ENCODE measurements at places on chromosomes 4 and X. TPM values are rescaled to one million over a fixed set of nuclear protein-coding genes. Genes with fewer than 3 reads are reported as not detected.
A peak's percentile ranks its signal among the peaks of the same experiment; 100 is the strongest.

DNA sequence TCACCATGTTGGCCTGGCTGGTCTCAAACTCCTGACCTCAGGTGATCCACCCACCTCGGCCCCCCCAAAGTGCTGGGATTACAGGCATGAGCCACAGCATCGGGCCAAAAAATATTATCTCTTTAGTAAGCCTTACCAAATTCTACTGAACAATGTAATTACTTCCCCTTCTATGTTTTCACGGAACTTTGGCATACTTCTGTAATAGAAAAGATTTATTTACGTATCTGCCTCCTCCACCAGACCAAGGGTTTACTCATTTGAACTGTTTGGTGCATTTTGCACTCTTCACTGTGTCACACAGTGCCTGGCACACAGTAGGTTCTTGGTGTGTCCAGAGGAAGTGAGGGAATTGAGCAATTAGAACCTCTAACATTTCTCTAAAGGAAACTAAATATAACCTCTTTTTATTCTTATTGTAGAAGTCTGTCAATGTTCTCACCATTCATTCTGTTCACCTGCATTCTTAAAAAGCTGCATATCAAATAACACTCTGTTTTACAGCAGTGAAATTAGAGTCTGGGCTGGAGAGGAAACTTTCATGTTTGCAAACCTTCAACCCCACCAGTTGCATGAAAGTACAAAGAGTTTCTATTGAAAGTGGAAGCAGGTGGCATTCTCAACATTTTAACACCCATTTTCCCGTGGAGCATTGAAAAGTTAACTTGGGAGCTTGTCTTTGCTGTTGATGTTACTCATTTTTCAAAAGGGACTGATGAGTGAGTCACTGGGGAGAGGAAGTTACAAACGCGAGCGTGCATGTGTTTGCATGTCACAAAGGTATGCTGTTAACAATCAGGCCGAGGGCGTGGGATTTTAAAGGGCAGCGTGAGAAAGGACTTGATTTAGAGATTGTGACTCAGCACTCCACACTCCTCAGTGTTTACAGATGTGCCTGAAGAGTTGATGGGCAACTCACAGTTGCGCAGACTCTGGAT, 314.1 kb downstream of the STK32B start:
- H3K27ac ChIP-seq: no peak overlapping the region
- H3K36me3 ChIP-seq: no peaks in the 10 kb centered on the region
- H3K4me3 ChIP-seq: no peak overlapping the region
- H3K27me3 ChIP-seq: no peaks in the 10 kb centered on the region

- H3K27ac ChIP-seq: no peak overlapping the region
- DNase-seq: no peak
- no peak overlapping the region for H3K4me3 ChIP-seq
- H3K4me1 ChIP-seq: peaks cover 18% of the 10 kb centered on the region
- no peaks in the 10 kb centered on the region for H3K27me3 ChIP-seq
Observed at GRCh38 chrX:55011294-55011693, 11.1 kb downstream of the APEX2 start.

DNA sequence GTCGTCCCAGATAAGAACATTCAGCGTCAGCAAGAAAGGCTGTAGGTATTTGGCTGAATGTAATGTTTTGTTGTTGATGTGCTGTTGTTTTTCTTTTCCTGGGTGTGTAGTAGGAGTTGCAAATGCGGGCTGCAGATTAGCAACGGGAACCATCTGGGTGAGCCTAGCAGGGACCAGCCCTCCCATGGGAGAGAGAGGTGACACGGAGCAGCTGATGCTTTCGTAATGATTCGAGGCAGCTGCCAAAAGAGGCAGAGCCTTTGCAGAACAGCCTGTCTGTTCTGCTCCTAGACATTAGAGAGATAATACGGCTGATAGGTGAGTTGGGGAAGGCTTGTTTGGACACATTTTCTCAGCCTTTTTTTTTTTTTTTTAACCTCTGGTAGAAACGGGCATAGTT, 25.3 kb downstream of the ARSF start:
- no peak overlapping the region for H3K27ac ChIP-seq
- DNase-seq: peak; percentile 20
- no peaks in the 10 kb centered on the region for H3K4me1 ChIP-seq
- H3K4me3 ChIP-seq: no peak overlapping the region
- no peaks in the 10 kb centered on the region for H3K36me3 ChIP-seq

DNA sequence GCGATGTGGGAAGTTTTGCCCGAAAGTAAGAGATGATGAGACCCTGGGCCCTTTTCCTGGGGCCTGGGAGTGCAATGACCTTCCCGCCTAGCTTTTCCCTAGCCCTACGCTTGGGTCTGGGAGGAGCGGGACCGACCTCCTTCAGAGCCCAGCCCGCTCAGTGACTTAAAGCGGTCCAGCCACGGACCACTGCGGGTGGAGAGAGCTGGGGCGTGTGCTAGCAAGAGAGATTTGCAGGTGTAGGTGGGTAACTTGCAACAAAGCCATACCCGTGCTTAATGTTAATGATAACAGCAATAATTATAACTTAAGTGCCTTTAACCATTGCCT, 503 bp upstream of the PDE5A start:
- H3K36me3 ChIP-seq: no peaks in the 10 kb centered on the region
- H3K4me1 ChIP-seq: peaks cover 6% of the 10 kb centered on the region
- H3K27ac ChIP-seq: peak overlapping the region; percentile 90
- H3K4me3 ChIP-seq: peak overlapping the region; percentile 83
- H3K27me3 ChIP-seq: peaks cover 5% of the 10 kb centered on the region

Gene LANCL3
- total RNA-seq: 0.32 TPM

DNA sequence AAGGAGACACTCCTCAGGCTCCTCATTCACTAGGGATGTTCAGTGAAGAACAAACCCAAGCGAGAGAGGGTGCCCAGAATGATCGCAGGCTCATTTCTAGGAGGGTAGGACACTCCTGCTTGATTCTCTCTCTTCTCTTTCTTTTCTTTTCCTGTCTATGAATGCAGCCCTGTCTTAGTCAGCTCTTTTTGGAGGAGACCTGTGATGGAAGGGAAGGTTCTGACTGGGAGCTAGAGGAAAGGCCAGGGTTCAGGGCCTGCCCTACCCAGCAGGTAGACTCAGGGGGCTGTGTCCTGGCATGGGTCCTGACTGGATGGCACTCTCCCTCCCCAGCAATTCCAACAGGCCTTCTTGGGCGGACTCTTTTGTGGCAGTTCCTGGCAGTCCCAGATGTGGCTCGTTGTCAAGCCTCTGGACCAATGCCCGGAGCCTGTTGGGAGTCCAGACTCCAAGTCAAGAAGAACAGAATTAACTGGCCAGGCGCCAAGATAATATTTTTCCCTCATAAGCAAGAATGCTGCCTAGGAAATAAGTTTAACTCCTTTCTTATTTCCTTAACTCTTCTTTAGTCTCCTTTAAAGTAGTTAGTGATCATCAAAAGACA, 139.4 kb upstream of the SCML1 start:
- H3K27ac ChIP-seq: peak overlapping the region; percentile 82
- H3K4me1 ChIP-seq: peaks cover 12% of the 10 kb centered on the region
- H3K36me3 ChIP-seq: no peaks in the 10 kb centered on the region
- H3K27me3 ChIP-seq: no peaks in the 10 kb centered on the region
- H3K4me3 ChIP-seq: no peak overlapping the region

Gene CT45A3
- total RNA-seq: not detected

Gene SHROOM2
- 0.60 TPM for total RNA-seq

- peak; percentile 36 for DNase-seq
- peak overlapping the region; percentile 84 for H3K4me3 ChIP-seq
- peaks cover 10% of the 10 kb centered on the region for H3K27me3 ChIP-seq
- peak overlapping the region; percentile 87 for H3K27ac ChIP-seq
Observed at GRCh38 chrX:153723351-153724251, 586 bp downstream of the BCAP31 start.

- DNase-seq: no peak
- H3K27ac ChIP-seq: no peak overlapping the region
- no peaks in the 10 kb centered on the region for H3K36me3 ChIP-seq
- H3K4me3 ChIP-seq: no peak overlapping the region
- no peaks in the 10 kb centered on the region for H3K27me3 ChIP-seq
- no peaks in the 10 kb centered on the region for H3K4me1 ChIP-seq
Observed at GRCh38 chrX:10631416-10632145, 11.2 kb upstream of the MID1 start.

- no peak overlapping the region for H3K4me3 ChIP-seq
- H3K36me3 ChIP-seq: no peaks in the 10 kb centered on the region
- H3K4me1 ChIP-seq: no peaks in the 10 kb centered on the region
- no peaks in the 10 kb centered on the region for H3K27me3 ChIP-seq
- no peak overlapping the region for H3K27ac ChIP-seq
Observed at GRCh38 chrX:46812445-46812844, 24.4 kb upstream of the RP2 start.

DNA sequence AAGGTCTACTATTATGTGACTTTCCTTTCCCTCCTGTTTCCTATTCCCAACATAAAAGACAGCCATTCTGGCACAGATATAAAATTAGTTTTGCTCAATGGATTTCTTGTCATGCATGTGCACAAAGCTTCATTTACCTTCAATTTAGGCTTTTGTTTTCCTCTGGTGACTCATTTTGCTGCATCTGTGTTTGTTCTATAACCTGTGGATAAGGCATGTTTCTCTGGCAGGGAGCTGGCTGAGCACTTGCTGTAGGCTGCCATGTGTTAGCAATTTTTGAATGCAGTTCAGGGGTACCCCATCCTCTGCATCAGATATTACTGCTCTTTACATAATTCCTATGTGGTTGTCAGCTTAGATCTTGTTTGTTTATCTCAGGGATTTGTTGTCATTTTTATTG, 202.8 kb upstream of the GRID2 start:
- no peaks in the 10 kb centered on the region for H3K36me3 ChIP-seq
- no peak for DNase-seq
- H3K4me3 ChIP-seq: no peak overlapping the region
- H3K27ac ChIP-seq: no peak overlapping the region
- no peaks in the 10 kb centered on the region for H3K27me3 ChIP-seq
- H3K4me1 ChIP-seq: no peaks in the 10 kb centered on the region

Gene RPL39
- 1,095 TPM for total RNA-seq

Gene CENPE
- 0.78 TPM for total RNA-seq
